ENCODE measurements at places on chromosomes 1 and 21.

DNA sequence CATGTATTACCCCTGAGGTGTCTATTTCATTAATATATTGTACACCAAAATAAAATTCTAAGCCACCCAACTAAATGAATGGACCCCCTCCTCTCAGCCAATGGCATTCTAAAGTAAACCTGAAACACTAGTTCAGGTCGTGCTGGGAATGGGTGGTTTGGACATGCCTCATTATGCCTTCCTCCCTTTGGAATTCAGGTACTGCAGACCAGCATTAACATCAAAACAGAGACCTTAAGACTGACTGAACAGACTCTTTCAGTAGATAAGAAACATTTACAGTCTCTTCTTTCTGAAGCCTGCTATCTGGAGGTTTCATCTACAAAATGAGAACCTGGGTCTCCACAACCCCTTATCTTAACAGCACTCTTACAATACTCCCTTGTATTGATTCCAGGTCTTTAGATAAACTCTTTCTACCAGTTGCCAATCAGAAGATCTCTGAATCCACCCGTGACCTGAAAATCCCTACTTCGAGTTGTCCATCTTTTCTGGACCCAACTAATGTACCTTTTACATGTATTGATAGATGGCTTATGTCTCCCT is 93.6 kb downstream of the PKN2 start:
- DNase-seq, result no peak

DNA sequence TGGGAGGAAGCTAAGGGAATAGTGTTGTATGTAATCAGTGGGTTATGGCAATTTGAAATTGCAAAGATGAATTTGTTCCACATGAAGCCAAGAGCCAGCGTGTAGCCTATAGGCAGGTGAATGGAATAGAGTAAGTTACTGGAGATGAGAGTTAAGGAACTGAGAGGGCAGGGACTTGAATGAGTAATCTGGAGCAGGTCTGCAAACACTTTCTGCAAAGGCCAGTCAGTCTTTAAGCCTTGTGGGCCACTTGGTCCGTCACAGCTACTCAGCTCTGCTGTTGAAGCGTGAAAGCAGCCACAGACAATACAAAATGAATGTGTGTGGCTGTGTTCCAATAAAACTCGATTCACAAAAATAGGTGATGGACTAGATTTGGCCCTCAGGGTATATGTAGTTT is 29.2 kb downstream of the SZT2 start:
- DNase-seq, result no peak

DNA sequence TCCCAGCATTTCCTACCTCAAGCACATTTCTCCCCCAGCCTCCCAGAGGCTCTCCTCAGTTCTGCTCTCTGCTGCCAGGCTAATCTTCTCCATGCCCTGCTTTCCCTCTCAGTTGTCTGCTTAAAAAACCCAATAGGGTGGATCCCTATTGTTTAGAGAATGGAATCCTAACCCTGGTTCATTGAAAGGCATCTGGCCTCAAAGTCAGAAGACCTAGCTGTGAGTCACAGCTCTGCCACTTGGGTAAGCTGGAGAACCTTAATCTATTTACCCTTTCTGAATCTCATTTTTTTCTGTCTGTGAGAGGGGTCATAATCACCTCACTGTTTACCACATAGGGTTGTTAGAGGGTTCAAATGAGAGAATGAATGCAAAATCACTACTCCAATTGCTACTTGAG is 12.5 kb upstream of the MYOC start:
- no peak for DNase-seq

GRCh38 chr1:103197216-103197615 is 88.9 kb upstream of the COL11A1 start:
- DNase-seq, result no peak

- DNase-seq, result no peak
Observed at GRCh38 chr1:179529482-179530195, 46.1 kb downstream of the NPHS2 start.

GRCh38 chr1:150808121-150808520 is at the start of gene CTSK:
Gene CTSK (minus strand): TSS chr1:150808260. CDS start chr1:150806805, 1,455 bp downstream.
- no peak for DNase-seq

GRCh38 chr1:151830055-151830454 is 1.5 kb downstream of the RORC start:
- DNase-seq, result no peak

GRCh38 chr1:36225283-36225899 is 1.1 kb downstream of the THRAP3 start:
- DNase-seq, result no peak

DNA sequence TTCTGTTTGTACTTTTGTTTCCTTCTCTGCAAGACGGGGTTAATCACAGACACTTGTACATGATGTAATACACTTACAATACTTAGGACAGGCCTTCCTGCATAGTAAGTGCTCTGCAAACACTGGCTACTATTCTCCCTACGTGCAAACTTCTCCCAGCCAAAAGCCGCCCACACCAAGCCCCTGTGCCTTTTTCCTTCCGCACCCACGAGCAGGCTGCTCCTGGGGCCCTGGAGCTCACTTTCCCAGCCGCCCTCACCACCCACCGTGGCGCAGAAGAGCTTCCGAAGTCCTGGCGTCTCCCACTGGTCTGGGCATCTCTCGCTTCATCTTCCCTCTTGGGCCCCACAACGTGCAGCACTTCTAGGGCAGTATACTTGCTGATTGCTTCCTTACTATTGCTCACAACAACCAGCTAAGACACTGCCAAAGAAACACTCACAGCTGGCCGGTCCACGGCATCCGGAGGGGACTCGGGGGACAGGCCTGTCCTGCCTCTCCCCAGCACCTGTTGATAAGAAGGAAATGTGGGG is 22.5 kb upstream of the GPR157 start:
- no peak for DNase-seq

DNA sequence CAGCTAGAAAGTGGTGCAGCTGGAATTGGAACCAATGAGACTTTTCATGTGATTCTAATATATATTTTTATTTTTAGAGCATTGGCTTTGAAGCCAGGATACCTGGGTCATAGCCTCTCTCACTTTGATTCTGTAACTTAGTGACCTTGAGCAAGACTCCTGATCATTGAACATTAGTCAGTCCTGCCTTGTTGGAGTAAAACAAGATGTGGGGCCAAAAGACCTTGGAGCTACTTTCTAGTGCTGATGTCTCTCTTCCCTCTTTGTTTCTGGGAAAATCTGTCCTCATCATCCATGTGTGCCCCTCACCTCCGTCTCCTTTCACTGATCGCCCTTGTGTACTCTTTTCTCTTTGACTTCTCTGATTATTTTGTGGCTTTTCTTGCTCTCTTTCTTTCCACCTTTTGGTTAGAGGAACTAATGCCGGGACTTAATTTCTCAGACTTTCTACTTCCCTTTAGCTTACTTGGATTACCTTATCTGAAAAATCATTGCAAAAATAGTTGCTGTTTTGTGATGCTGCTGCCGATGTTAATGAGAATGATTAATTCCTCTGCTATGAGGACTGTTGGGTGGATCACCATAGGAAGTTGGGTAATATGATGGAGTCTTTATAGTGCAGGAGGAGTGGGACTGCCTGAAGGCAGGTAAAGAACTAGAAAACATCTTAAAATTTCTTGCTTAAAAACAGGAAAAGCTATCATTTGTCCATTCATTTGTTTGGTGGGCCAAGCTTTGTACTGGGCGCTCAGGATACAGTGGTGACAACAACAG is 72.0 kb downstream of the NOS1AP start:
- no peak for DNase-seq

DNA sequence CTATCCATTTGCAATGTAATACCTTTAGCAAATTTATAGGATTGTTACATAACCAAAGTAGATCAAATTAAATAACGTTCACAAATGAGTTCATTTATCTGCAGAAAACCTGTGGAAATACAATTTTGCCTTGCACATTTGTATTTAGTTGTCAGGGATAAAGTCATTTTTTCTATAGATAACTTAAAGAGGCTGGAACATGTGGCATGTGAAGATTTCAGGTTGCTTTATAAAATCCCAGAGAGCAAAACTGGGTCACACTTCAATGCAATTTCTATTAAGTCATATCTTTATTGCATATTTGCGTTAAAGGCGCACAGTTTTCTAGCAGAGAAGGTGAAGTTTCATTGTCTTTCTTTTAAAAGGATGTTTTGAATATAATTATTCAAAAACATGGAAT is 342.4 kb downstream of the USP25 start:
- no peak for DNase-seq

- no peak for DNase-seq
Observed at GRCh38 chr1:33123266-33123665, 42.3 kb downstream of the AZIN2 start.
